ENCODE measurements at places on chromosomes 1 and 21.

DNA sequence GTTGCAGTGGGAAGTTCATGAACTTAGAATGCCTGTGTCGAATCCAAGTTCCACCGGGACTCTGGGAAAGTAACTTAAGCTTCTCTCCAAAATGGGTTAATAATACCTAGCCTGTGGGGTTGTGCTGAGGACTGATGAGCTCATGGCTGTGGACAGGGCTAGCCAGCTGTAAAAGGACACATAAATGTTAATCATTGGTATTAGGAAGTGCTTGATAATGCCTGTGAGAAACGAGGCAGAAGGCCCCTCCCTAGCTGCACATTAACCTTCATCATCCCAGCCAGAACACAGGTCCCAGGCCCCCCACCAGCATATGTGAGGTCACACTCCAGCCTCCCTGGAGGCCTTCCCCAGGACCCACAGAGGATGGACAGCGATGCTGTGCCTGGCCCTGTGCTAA lies 789 bp upstream of the GJB4 start:
- peaks cover 46% of the 10 kb centered on the region for H3K4me1 ChIP-seq
- DNase-seq, result no peak
- H3K27me3 ChIP-seq, result no peaks in the 10 kb centered on the region
- H3K36me3 ChIP-seq, result no peaks in the 10 kb centered on the region
- no peak overlapping the region for H3K27ac ChIP-seq

DNA sequence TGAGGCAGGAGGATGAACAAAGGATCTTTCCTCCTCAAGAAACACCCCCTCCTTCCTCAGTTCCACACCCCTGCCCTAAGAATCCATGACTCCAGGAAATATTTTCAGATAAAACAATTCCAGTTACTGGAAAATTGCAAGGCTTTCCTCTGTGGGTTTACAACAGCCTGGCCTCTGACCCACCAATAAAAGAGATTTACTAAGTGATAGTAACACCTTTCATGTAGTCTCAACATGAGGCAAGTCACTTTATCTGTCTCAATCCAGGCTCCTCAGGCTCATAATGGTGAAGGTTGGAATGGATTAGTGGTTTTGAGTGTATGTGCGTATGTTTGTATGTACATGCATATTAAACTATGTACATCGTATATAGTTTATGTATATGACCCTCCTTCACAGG lies 71.4 kb upstream of the PPP2R5A start:
- no peaks in the 10 kb centered on the region for H3K4me1 ChIP-seq
- no peak overlapping the region for H3K27ac ChIP-seq
- H3K27me3 ChIP-seq, result no peaks in the 10 kb centered on the region
- DNase-seq, result no peak
- H3K36me3 ChIP-seq, result no peaks in the 10 kb centered on the region

DNA sequence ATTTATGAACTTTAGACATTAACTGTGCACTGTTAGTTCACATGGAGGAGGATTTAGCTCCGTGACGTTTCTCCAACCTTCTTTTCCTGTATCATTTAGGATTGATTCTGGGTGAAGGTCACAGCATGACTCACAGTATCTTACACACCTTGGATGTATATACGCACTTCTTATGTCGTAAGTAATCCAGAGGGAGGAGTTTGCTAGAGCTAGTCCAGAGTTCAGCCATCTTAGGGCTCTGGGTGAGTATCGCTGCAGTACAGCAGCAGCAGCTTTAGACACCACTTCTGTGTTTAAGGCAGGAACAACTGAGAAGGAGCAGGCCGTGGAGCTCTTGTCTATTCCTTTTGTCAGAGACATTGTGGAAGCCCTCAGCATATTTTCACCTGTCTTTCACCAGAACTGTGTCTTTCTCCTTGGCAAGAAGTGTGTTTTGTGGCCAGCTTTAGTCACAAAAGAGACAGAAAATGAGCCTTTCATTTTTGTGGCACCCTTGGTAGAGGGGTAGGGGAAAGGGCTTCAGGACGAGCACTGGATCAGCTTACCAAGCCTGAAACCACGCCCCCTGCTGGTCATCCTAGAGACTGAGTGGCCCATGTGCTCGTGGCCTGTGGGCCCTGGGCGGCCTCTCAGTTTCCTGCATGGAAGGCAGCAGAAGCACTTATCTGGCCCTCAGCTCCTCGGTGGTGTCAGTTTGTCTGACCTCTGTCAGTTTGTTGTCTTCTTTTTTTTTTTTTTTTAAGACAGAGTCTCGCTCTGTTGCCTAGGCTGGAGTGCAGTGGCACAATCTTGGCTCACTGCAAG lies 64.0 kb downstream of the ADARB1 start:
- DNase-seq, result peak; percentile 52
- H3K4me1 ChIP-seq, result peaks cover 24% of the 10 kb centered on the region
- no peak overlapping the region for H3K4me3 ChIP-seq

DNA sequence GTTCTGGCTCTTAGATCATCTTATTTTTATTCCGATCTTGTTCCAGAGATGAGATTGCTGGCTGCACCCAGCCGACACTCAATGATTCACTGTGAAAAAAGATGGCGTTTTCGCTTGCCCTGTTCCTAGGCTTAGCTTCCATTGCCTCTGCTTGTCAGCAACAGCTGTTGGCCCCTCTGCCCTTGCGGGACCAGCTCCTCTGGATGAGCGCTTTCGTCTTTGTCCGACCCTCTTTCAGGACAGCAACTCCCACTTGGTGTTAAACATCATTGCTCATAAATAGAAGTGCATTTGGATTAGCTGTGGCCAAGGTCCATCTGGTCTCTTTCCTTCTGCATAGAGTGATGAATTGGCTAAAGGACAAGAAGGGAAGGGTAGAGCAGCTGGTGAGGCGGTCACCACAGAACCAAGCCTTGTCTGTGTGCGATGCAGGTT lies 43.5 kb upstream of the SCCPDH start:
- no peak overlapping the region for H3K4me3 ChIP-seq
- H3K36me3 ChIP-seq, result no peaks in the 10 kb centered on the region
- no peaks in the 10 kb centered on the region for H3K27me3 ChIP-seq
- no peak overlapping the region for H3K27ac ChIP-seq
- DNase-seq, result no peak
- no peaks in the 10 kb centered on the region for H3K4me1 ChIP-seq

- no peaks in the 10 kb centered on the region for H3K27me3 ChIP-seq
- H3K4me1 ChIP-seq, result peaks cover 38% of the 10 kb centered on the region
- no peak for DNase-seq
- H3K27ac ChIP-seq, result peak overlapping the region; percentile 31
Observed at GRCh38 chr1:161074676-161075368, 5.1 kb upstream of the ARHGAP30 start.

DNA sequence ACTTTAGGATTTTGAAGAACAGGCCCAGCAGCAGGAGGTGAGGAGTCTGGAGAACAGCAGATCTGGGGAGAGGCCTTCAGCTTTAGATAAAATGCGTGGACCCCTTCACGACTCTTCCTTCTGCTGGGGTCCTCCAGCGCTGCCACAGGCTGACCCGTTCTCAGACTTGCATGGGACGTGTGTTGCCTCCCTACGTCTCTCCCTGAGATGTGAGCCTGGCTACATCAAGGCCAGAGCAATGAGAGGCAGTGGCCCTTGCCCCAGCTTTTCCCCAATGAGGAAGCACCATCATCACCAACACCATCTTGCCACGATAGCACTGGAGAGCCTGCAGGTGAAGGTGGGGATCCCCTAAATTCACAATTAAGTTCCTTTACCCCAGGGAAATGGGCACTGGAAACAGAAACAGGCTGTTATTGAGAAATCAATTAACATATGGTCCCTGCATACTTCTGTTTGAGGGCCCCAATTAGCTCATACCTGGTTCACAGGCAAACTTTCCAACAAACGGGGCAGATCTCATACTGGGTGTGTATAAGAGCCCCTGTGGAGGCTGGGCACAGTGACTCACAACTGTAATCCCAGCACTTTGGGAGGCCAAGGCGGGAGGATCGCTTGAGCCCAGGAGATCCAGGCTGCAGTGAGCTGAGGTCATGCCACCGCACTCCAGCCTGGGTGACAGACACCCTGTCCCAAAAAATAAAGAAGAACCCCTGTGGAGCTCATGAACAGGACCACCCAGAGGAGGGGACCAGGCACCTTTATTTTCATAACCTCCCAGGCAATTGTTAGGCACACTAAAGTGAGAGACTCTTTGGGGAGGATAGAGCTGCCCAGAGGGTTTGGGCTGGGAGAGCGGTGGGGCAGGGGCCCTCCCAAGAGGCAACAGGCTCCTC lies 12.1 kb upstream of the ADAMTSL4 start:
- H3K27me3 ChIP-seq, result no peaks in the 10 kb centered on the region
- DNase-seq, result no peak
- H3K4me1 ChIP-seq, result peaks cover 44% of the 10 kb centered on the region
- H3K4me3 ChIP-seq, result no peak overlapping the region
- H3K27ac ChIP-seq, result no peak overlapping the region

DNA sequence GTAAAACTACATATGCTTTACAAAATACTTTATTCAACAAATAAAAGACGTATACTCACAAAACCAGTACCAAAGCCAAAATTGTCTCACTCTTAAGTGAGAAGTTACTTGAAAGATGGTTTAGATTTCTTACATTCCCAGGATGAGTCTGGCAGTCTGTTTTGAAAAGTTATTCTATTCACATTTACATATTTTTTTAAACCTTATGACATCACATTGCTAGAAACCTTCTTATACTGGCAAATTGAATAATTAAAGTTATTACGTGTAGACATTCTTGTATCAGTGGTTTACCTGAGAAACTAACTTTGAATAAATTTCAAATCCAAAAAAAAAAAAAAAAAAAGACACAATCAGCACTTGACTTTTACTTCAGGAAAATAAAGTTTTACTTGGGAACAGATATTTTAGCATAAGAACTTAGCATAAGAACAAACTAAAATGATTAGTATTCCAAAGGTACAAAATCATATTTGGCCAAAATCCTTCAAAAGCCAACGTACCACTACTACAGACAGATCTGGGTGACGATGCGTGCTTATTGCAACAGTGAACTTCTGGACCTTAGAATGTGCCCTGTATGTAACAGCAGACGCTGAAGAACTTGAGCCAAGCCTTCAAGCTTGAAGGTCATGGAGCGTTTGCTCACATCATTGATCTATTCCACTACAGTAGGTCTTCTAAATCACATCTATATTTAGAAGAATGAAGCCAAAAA lies 2.5 kb downstream of the CDC42BPA start:
- no peak for DNase-seq
- H3K4me3 ChIP-seq, result peak overlapping the region; percentile 75
- H3K36me3 ChIP-seq, result no peaks in the 10 kb centered on the region

- no peak overlapping the region for H3K27ac ChIP-seq
- DNase-seq, result no peak
- H3K27me3 ChIP-seq, result peaks cover 3% of the 10 kb centered on the region
- H3K4me3 ChIP-seq, result no peak overlapping the region
- H3K4me1 ChIP-seq, result no peaks in the 10 kb centered on the region
Observed at GRCh38 chr1:219478811-219479210, 134.1 kb downstream of the ZC3H11B start.

DNA sequence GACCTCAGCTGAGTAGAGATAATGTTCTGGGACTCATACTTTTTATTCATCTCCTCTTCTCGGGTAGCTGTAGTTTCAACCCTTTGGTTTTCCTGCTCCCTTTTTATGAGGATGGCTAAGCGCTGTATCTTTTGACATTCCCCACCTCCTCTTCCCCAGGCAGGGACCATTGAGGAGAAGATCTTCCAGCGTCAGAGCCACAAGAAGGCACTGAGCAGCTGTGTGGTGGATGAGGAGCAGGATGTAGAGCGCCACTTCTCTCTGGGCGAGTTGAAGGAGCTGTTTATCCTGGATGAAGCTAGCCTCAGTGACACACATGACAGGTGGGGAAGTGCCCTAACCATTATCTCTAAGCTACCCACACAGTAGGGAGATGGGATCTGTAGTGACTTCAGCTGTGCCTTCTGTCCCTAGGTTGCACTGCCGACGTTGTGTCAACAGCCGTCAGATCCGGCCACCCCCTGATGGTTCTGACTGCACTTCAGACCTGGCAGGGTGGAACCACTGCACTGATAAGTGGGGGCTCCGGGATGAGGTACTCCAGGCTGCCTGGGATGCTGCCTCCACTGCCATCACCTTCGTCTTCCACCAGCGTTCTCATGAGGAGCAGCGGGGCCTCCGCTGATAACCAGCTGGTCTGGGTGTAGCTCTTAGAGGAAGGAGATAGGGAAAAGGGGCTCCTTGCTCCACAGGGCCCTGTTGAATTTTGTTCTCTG lies 25.6 kb downstream of the LRRC41 start:
- no peak overlapping the region for H3K27ac ChIP-seq
- no peak for DNase-seq
- peaks cover 34% of the 10 kb centered on the region for H3K36me3 ChIP-seq
- no peaks in the 10 kb centered on the region for H3K4me1 ChIP-seq
- no peaks in the 10 kb centered on the region for H3K27me3 ChIP-seq
- no peak overlapping the region for H3K4me3 ChIP-seq

All from HCT116 (cell line).